Activated CD4-positive, alpha-beta T cell treated with anti-CD3 and anti-CD28 coated beads, Interleukin-2, amount 50 U/mL, for 1 hour (primary cell): ENCODE measurements at places on chromosomes 6 and 20.

DNA sequence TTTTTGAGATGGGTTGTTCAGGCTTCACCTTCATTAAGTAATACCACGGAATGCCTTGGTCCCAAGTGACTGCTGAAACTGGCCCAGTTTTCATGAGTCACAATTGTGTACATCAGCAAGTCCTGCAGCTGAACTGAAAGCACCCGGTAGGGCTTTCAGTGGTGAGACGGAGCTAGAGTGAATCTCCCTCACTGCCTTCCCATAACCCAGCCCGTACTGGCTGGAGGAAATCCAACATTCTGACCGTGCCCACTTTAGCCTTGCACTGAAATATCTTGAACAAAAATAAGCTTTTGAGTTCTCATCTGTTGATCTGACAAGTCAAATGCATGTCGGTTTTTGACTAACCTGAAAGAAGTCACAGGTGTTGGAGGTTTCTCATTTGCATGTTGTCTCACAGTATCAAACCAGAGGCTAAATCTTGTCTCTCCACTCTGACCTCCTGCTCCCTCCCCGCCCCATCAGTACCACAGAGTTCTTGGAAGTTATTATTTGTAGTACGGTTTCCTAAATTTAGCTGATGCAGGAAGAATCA lies 35.9 kb downstream of the DUSP22 start:
- DNase-seq: no peak

DNA sequence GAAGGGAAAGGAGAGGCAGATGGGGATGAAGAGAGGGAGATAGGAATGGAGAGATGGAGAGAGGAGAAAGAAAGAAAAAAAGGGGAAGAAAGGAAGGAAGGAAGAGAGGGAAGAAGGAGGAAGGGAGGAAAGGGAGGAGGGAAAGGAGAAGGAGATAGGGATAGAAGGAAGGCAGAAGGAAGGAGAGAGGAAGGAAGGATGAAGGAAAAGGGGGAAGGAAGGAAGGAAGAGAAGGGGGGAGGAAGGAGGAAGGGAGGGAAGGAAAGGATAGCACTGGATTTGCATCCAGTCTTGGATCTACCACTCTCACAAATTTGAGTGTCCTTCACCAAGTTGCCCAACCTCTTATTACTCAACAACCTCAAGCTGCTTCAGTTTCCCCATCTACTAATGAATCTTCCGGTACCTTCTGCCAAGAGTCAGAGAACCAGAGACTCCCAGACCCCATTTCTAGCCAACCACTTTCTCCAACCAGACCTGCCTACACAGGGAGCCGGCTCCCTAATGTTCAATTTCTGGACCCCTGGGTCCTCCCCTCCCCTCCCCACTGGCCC lies 79.7 kb upstream of the FOXP4 start:
- no peak for DNase-seq

GRCh38 chr20:51862796-51863195 lies 60.5 kb upstream of the SALL4 start:
- no peak for DNase-seq

- no peak for DNase-seq
These were observed 564.6 kb upstream of the AGPAT4 start for GRCh38 chr6:161838306-161839035.

- no peak for DNase-seq
These were observed 14.3 kb downstream of the B4GALT5 start for GRCh38 chr20:49699200-49699992.
